CD4-positive, alpha-beta T cell treated with Interleukin-2 at 100 ng/mL for 4 hours (primary cell): ENCODE measurements at places on chromosomes 1 and 21.

DNA sequence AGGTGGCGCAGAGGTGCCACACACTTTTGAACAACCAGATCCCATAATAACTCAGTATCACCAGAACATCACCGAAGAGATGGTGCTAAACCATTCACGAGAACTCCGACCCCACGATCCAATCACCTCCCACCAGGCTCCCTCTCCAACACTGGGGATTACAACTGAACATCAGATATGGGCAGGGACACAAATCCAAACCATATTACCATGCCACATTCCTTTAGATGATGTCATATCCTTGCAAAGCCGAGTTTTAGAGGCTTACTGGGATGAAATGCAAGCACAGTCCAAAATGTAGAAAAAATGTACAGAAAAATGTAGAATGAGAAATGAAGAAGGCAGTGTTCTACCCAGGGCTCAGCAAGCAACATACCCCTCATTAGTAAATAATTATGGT is 64.7 kb downstream of the SGIP1 start:
- DNase-seq = no peak

DNA sequence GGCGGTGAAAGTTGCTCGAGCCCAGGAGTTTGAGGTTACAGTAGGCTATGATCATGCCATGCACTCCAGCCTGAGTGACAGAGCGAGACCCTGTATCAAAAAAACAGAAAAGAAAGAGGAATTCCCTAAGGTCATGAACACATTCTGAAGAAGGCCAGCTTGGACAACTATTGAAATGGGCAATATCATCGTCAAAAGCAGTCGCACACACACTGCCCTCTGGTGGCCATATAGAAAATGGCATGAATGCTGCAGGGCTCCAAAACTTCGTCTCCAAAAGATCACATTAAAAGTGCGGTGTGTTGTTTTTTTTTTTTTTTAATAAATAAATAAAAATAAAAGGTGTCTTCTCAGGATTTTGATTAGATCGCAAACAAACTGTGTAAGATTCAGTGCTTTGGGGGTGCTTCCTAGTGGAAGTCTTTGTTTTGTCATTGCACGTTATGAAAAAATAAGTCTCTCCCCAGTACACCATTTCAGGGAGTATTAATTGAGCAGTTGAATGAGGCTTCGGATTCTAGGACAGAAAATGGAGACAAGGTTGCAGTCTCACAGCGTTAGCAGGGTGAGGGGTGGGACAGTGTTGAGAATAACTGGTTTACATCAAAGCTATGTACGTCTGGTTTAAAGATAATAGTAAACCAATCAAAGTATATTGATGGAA is 87.5 kb upstream of the FMN2 start:
- DNase-seq = peak; percentile 11

GRCh38 chr1:161985301-161985822 is 38.3 kb downstream of the OLFML2B start:
- DNase-seq = no peak

DNA sequence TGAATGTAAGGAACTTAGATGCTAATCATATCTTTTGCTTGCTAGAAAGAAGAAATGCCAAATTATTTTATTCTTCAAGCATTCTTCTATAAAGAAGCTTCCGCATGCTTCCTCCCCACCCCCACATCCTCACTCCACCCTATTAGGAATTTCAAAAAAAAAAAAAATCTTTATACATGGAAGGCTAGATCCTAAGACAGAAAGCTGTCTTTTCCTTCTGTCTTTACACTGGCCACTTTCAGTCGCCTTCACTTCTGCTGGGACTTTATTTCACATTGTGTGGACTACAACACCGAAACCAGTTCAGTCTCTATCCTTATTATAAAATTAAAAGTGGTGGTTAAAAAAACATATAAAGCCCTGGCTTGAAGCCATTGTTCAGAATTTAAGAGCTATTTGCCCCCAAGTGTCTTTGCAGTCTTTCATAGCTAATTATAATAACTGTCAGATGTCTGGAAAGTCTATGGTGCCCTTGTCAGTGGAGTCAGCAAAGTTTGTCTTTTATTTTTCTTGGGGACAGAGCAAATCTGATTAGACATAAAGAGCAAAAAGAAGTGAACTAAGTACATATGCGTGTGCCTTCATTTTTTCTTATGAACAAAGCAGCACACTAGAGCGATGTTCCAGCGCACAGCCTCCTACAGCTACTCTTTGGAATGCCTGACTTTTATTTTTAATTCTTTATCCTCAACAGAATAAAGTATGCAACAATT is 297.7 kb downstream of the PTPRC start:
- no peak for DNase-seq

- no peak for DNase-seq
Observed at GRCh38 chr1:10591010-10591409, 116.3 kb downstream of the PEX14 start.
